ENCODE measurements at places on chromosomes 12 and 14.
A peak's percentile ranks its signal among the peaks of the same experiment; 100 is the strongest.

DNA sequence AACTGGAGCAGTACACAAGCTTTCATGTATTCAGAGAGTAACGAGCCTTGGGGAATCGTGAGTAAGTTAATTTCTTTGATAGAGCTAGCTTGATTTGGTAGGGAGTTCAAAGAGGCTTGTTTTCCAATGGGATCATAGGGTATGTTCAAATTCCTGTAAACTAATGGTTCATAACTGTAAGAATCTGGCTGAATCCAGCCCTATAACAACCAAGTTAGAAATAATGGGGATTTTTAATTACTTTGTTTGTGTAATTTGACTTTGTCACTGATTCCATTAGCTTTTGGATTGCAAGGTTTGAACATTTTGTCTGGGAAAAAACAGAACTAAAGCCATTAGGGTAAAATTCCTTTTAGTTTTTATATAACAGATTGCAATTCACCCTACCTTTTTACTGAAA is 94.0 kb downstream of the WNK1 start:
- DNase-seq, result no peak

DNA sequence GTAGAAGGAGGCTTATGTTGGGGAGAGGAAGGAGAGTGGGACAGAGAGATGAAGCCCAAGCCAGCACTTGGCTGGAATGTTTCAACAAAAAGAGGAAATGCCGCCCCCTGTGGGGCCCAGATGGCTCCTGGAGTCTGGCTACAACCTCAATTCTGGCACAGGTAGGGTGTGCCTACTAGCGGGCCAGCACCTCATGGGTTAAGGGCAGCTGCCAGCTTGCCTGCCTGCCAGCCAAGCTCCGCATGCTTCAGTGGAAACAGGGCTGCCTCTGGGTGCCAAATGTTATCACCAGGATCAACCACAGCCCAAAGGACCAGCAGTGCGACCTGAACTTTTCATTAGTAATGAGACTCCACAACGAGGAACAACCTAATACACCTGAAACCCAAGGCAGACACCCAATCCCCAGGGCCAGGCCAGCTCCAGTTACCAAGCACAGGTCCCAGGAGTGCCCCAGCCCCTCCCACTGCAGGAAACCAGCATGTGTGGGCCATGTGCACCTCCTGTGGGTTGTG is 11.3 kb downstream of the RAB15 start:
- DNase-seq, result no peak

DNA sequence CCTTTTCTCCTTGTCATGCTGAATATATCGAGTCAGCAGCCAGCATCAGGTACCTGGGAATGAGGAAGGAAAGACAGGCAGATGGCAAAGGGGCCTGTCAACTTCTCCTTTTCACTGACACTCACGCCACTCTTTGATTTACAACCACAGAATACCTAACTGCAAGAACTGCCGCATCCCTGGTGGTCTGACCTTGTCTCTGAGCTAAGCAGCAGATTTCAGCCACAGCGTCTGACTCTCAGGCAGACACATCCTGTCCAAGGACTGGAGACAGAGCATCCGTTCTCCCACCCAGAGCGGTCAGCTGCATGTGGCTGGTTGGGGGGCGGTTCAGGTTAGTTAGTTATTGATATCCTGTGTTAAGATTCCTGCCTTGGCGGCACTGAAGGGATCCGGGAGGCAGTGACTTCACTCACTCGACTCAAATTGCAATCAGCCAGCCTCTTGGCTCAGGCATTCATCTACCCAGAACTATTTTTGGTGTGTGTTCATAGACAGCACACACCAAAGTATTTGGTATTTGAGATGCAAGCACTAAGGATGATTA is 11.2 kb upstream of the MAP1LC3B2 start:
- DNase-seq, result peak; percentile 54

- DNase-seq, result no peak
Measured at GRCh38 chr14:100237735-100238418, 1.1 kb upstream of the YY1 start.

GRCh38 chr14:95915330-95915729 is 38.7 kb downstream of the TUNAR start:
- no peak for DNase-seq

All from GM19239 (cell line).